ENCODE measurements at places on chromosomes 6 and 20.
A peak's percentile ranks its signal among the peaks of the same experiment; 100 is the strongest.

DNA sequence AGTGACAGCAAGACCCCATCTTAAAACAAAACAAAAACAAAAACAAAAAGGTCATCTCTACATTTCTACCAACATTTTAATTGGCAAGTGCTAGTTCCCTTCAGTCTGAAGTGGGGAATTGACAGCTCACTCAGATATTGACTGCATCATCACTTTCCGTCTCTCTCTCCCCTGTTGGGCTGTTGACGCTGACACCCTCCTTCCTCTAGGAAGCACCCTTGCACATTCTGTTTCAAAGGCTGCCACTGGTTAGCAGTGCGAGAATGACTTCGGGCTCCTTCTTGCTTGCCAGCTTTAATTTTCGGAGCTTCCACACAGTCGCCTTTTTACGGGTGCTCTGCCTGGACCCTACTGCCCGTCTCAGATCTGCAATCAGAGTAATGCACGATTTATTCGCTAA lies 96.6 kb upstream of the INSM1 start:
- DNase-seq, result no peak

GRCh38 chr20:4247261-4247660 lies 231.9 kb upstream of the RNF24 start:
- no peak for DNase-seq

- peak; percentile 60 for DNase-seq
Measured at GRCh38 chr6:67698534-67698933, 936.5 kb upstream of the ADGRB3 start.

DNA sequence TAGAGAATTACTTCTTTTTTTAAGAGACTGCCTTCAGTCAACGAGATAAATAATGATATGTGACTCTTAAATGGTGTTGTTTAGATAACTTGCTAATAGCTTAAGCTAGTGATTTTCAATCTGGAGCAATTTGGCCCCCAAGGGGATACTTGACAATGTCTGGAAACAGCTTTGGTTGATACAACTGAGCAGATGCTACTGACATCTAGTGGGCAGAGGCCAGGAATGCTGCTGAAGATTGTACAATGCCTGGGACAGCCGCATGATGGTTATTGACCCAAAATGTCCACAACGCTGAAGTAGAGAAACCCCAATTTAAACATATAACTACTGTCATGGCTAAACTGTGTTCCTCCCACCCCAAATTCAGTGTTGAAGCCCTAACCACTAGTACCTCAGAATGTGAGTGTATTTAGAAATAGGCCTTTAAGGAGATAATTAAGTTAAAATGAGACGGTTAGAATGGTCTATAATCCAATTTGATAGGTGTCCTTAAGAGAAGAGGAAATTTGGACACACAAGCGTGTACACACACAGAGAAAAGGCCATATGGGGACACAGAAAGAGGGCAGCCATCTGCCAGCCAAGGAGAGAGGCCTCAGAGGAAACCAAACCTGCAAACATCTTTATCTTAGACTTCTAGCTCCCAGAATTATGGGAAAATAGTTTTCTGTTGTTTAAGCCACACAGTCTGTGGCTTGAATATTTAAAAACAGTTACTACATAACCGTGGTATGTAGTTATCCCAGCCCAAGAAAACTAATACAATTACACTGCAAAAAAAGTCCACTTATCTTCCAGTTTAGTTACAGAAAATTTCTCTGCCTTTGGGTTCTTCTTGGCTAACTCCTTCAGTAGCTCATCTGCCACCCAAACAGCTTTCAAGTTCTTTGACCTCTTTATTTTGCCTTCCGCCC lies 22.2 kb downstream of the RWDD2A start:
- peak; percentile 83 for DNase-seq

- peak; percentile 39 for DNase-seq
Measured at GRCh38 chr6:135883045-135883444, 31.5 kb downstream of the PDE7B start.

DNA sequence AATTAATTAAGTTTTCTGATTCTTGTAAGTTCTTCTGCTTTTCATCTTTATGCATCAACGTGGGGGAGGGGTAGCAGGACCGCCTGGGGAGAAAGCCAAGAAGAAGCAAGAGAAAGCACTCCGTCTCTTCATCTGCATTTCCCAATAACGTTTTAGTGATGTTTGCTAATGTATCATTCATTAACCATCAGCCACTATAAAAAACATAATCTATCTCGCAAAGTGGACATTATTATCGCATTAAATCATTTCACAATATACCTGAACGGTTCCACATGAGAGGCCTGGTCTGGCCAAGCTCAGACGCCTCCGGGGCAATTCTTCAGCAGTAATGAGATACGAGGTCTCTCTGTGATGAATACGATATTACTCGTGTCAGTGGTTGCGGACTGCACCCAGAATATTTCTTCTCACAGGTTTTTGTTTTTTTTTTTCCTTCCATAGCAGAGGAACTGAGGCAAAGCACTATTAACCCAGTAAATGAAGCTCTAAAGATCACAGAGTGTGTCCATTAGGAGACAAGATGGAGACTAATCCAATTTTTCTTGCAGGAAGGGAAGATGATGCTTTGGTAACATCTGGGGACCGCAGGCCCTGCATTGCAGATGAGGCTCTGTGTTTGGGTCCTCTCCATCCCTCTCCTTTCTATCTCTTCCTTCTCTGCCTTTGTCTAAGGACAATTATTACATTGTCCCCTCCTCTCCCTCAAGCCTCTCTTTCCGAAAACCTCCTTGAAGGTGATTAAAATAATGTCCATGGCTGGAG lies 156.1 kb downstream of the SLC35B3 start:
- DNase-seq, result no peak

- DNase-seq, result peak; percentile 47
Measured at GRCh38 chr6:155504848-155505607, 49.4 kb upstream of the NOX3 start.

GRCh38 chr6:108744244-108744972 lies 103.8 kb upstream of the ARMC2 start:
- DNase-seq, result no peak

- peak; percentile 44 for DNase-seq
Measured at GRCh38 chr6:20400456-20401204, 1.0 kb upstream of the E2F3 start.

GRCh38 chr20:49990271-49990720 lies 7.5 kb downstream of the SNAI1 start:
- peak; percentile 40 for DNase-seq

GRCh38 chr6:33323623-33323948 lies 6.0 kb upstream of the ZBTB22 start:
- no peak for DNase-seq

DNA sequence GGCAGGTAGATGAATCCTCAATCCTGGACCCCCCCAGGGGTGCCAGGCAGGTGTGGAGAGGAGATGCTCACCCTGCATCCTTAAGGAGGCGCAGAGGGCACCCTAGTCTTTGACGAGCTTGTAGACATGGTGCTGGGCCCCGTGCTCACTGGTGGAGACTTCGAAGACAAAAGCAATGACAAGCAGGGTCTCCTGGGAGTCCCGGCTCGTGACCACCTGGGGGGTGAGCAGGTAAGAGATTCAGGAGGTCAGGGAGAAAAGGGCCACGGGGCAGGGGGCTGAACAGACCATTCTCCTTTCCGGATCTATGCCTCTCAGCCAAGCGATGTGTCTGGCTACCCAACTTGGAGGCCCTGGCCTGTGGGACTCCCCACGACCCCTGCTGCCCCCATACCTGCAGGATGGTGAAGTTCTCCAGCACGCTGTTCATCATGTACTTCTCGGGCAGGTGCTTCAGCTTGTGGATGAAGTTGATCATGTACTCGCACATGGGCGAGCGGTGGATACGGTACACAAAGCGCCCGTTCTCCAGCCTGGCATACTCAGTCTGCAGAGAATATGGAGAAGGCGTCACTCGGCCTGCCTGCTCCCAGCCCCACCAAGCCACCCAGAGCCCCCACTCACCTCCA lies 6.9 kb downstream of the RPL10A start:
- DNase-seq, result no peak

GRCh38 chr6:50047026-50047425 lies 2.7 kb downstream of the DEFB112 start:
- DNase-seq, result no peak

DNA sequence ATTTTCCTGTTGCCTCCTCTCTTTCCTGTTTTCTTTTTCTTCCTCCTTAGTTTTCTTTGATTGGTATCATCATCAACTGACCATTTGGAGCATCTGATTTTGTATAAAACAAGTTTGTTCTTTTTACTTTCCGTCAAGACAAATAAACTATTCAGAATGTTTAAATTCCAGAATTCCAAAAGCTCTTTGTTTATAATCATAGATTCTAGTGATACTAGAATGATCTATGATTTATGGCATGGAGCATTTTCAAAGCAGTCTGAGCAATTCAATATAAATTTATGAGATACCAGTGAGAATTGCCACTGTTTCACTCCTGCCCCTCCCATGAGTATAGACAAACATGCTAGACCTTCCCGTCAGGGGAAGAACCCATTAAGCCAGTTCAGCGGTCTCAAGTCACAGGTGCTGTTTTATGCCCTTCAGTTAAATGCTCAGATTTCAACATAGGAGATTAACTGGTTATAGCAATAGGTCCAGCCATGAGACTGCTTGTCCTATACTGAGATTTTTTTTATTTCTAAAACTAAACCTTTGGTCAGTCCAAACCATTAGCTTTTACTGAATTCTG lies 60.7 kb downstream of the GRIK2 start:
- no peak for DNase-seq

DNA sequence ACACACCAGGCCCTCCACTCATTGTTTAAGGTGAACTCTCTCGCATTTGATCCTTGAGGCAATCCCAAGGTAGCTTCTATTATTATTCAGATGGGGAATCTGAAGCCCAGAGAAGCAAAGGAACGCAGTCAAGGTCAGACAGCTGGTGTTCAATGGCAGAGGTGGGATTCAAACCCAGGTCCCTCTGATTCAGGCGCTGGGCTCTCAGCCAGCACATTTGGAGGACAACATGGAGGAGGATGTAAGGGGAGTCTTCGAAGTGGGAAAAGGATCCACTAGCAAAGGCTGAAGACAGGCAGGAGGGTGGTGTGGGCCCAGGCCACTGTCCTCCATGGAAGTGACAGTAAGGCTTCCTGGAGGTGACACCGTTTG lies 13.9 kb upstream of the TTPAL start:
- no peak for DNase-seq

GRCh38 chr20:23071996-23072395 lies 14.1 kb downstream of the CD93 start:
- DNase-seq, result no peak

- DNase-seq, result no peak
Measured at GRCh38 chr6:21648475-21649050, 55.0 kb downstream of the SOX4 start.

DNA sequence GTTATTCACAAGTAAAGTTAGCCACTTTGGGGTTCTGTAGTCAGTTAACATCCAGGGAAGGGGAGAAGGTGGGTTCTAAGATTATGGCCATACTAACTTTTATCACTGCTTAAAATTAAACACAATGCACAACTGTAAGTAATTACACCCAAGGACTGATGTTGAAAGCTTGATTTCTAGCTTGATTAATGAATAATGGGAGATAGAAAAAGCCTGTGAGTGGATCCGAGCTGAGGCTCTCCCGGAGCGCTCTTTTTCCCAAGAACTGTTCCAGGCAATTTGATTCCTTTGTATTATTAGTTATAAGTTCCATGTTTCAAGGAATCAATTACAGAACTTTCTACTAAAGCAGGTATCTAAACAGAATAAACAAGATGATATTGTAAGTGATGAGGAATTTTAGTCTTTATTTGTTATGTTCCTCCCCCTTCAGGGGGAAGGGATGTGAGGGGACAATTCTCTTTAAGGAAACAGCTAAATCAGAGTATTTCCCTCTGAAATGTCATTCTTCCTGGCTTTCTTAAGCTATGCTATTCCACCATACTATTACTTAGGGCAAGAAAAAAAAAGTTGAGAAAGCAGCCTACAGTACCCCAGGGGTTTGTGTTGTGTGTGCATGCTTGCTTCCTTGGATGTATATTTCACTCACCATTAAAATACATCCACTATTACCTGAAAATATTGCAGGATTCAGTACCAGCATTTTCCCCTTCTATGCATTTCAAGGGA lies 3.8 kb downstream of the TSHZ2 start:
- no peak for DNase-seq

GRCh38 chr6:30744054-30744805 lies at the start of gene IER3:
TSS of gene IER3 (minus strand) at chr6:30744547. CDS start at chr6:30744518, 29 bp downstream.
- peak; percentile 90 for DNase-seq

DNA sequence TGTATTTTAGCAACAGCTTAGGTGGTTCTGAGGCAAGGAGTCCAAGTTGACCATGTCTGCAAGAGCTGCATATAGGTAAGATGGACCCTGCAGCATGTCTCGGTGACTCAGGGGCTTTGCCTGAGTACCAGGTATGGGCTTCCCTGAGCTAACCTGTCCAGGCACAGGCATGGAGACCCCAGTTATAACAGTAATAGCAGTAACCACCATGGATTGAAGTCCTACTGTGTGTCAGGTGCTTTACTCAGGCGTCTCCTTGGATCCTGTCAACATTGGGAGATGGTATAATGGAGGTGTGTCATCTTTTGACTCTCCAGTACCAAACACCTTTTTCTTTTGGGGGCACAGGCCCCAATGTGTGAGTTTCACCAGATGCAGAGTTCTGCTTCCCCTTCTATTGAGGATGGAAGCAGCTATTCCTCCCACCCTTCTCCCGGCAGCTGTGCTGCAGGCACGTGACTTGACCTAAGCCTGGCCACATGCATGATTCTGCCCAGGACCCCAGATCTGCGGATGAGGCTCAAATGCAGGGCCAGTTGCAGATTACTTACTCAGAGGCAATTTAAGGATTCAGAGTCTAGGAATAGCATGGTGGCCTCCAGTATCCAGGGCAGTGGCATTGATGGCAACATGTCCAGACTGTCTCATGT lies 13.8 kb downstream of the TREM1 start:
- no peak for DNase-seq

GRCh38 chr20:39009348-39009747 lies 47.2 kb downstream of the DHX35 start:
- DNase-seq, result no peak

- DNase-seq, result no peak
Measured at GRCh38 chr20:14432085-14432484, 94.7 kb upstream of the FLRT3 start.

DNA sequence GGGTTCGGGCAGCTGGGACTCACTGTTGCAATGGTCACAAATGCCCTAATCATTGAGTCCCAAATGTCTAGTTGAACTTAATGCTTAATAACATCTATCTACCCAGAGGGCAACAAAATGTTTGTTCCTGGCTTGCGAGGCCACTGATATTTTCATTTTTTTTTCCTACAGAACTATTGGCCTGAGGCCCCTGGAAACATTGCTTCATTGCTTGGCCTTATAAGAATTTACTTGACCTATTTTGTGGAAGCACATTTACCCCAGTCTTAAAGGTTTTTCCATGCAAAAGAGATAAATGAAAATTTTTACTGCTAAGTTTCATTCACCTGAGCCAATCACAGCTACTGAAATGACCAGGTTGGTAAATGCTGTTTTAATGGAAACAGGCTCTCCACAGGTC lies 133.1 kb upstream of the RIPOR2 start:
- no peak for DNase-seq

GRCh38 chr20:16821211-16822089 lies 73.3 kb downstream of the OTOR start:
- DNase-seq, result peak; percentile 48

DNA sequence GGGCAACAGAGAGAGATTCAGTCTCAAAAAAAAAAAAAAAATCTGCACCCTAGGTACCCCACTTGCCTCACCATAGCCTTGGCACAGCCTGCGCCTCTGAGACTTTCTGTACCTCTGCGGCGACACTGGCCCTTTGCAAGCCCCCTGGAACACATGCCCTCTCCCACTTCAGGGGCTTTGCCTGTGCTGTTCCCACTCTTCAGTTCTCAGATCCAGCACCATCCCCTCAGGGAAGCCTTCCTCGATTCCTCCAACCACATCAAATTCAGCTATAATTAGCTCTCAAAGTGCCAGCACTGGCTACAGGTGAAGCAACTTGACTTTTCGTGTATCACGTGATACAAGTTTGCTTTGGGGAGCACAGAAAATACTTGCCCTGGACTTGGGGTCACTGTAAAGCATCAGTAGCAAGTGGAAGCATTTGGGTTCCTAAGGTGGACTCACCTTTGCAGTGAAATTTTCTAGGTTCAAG lies 2.1 kb upstream of the UBE2V1 start:
- no peak for DNase-seq

All from fibroblast of lung (primary cell).